H7 (cell line): ENCODE measurements at places on chromosomes 1 and 21.
A peak's percentile ranks its signal among the peaks of the same experiment; 100 is the strongest.

DNA sequence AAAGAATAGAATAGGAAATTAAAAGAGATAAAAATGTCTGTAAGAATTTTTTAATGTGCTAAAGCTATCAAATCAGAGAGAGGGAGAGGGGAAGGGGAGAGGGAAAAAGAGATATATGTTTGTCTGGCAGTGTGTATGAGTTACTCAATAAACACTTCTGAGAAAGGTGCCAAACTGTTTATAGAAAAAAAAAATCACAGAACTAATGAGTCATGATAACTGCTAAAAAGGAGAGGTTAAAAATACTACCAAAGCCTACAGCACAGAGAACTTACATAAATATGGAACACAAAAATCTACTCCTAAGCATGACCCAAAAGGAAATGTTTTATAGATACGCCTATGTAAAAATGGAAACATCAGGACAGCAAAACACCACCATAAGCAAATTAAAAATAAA, 45.4 kb downstream of the SELENOF start:
- no peak for DNase-seq

DNA sequence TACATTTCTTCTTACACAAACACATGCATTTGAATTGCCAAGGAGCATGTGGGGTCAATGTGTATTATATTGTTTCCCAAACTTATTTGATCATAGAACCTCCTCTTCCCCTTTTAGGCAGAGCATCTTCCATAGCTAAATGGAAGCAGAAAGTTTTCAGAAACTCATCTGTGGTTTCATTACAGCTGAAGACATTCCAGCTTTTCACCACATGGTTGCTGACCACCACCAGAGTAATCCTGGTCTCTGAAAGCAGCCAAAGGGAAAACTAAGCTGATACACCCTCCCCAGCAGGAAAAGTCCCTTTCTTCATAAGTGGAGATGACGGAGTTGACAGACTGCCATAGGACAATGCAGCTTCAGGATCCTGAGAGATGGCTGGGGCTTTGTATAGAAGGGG, 30.2 kb upstream of the OTUD3 start:
- DNase-seq, result no peak

GRCh38 chr1:94648225-94649007, 106.9 kb upstream of the F3 start:
- DNase-seq, result no peak

GRCh38 chr1:36481091-36481490, 1.6 kb downstream of the CSF3R start:
- peak; percentile 17 for DNase-seq

- no peak for DNase-seq
These were observed 41.5 kb downstream of the SNX7 start for GRCh38 chr1:98702976-98703375.
